Sigmoid colon (tissue), 7 donors: ENCODE measurements at places on chromosomes 16 and 17. TPM values are rescaled to one million over a fixed set of nuclear protein-coding genes. Genes with fewer than 3 reads are reported as not detected.
A peak's percentile ranks its signal among the peaks of the same experiment; 100 is the strongest.

The SCARF1 gene
- total RNA-seq = 5.4 TPM

GRCh38 chr17:81481073-81481799 is 31.4 kb downstream of the ACTG1 start:
- peak; percentile 82 for DNase-seq

The NPIPA1 gene
- total RNA-seq = 54.5 TPM

- no peak for DNase-seq
These were observed 13.2 kb downstream of the TMEM11 start for GRCh38 chr17:21200590-21201297.

GRCh38 chr17:6487251-6488007 is 43.2 kb downstream of the PIMREG start:
- peak; percentile 68 for DNase-seq

The SERPINF2 gene
- 7.2 TPM for total RNA-seq

The ZNF213 gene
- total RNA-seq = 10.5 TPM

- DNase-seq = no peak
These were observed 32.8 kb upstream of the ABCC3 start for GRCh38 chr17:50601823-50602375.

DNA sequence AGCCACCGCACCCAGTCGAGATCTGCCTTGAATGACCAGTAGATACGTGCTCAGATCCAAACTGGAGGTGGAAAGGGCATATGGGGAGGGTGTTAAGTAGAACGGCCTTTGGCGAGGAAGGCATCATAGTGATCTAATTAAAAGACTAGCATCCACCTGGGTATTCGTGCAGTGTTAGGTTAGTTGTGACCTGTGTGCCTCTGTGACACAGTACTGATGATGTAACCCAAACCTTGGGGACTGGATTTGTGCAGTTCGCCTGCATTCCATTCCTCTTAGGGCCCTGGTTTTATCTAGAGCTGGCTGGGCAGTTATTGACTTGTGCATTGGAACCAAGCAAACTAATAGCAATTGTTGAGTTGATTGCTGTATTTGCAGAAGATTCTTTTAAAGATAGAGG is 47.9 kb downstream of the SNX29 start:
- no peak for DNase-seq

GRCh38 chr17:31321966-31322365 is 544 bp upstream of the EVI2A start:
- DNase-seq = no peak

DNA sequence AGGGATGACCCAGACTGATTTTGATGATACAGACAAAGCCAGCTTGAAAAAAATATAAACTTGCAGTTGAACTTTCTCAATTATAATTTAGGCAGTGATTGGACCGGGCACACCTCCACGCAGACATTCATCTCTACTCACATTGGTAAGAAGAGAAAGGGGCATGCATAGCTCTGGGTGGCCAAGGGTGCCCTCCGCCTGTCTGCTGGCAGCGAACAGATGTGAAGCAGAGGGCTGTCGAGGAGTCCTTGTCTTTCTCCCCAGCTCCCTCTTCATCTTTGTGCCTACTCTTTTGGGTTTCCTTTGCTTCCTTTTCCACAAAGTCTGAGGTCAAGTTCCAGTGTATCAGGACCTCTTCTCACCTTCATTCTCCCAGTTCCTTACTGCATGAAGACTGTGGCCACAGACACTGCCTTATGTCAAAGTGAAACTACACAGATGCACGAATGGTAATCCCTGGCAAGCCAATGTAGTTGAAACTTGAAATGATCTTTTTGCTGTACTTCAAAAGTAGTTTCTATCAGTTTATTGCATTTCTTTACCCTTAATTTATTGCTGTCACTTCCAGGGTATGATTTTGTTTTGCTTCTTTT is 343.7 kb upstream of the SOX9 start:
- no peak for DNase-seq

DNA sequence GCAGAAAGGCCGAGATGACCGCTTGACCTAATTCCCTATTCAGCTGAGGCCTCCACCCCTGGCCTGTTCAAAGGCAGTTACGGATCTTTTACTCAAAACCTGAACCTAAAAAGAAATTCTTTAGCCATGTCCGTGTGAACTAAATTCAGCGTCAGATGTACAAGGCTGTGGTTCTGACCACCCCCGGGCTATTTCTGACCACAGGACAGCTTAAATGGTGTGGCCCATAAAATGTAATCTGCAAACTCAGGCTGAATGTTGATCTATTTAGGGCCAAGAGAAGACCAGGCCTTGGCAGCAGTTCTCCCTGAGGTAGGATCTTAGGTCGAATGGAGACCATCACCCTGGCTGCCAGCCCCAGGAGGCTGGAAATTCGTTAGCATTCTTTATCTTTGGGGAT is 485.5 kb downstream of the WWOX start:
- no peak for DNase-seq

The TRAPPC1 gene
- total RNA-seq = 44.9 TPM

- peak; percentile 10 for DNase-seq
These were observed 15.9 kb upstream of the USP10 start for GRCh38 chr16:84683691-84684591.

DNA sequence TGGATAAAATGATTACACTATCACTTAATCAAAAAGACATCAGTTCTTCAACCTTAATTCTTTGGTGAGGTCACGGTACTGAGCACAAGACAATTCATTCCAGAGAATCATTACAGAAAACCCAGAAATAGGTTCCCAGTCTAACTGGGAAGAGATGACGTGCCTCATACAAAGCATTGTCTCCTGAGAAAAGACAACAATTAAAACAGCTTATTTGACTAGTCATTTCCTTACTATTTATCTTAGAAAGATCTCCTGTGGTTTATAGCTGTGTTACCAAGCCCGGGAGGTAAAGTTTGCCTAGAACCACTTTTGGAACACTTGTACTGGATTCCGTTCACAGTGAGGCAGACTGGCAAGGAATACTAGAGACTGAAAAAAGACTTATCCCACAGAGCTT is 5.1 kb downstream of the PHF12 start:
- no peak for DNase-seq

The C16orf92 gene
- total RNA-seq = not detected

The MYH8 gene
- total RNA-seq = not detected

The ITGAD gene
- total RNA-seq = not detected

GRCh38 chr16:17002565-17002964 is 468.2 kb downstream of the XYLT1 start:
- no peak for DNase-seq

- DNase-seq = no peak
These were observed 186.0 kb upstream of the TNRC6C start for GRCh38 chr17:77772461-77772897.

DNA sequence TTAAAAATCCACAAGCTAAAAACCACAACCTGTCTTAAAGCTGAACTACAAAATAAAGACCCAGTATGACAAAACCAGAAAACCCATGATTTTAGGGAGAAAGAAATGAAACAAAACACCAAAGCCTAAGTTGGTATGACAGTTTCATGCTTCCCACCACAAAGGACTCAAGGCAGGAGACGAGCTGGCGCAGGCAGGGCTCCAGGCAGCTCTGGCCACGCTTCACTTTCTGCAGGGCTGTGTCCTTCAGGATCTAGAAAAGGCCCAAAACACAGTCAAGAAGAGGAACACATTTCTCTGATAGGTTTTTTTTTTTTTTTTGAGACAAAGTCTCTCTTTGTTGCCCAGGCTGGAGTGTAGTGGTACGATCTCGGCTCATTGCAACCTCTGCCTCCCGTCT is 75.3 kb downstream of the WDR59 start:
- DNase-seq = no peak

- DNase-seq = peak; percentile 27
These were observed 36.6 kb downstream of the TMEM11 start for GRCh38 chr17:21177401-21177800.

- peak; percentile 57 for DNase-seq
These were observed 48.7 kb downstream of the DNAH17 start for GRCh38 chr17:78528541-78528940.

The WNT3 gene
- 0.49 TPM for total RNA-seq

DNA sequence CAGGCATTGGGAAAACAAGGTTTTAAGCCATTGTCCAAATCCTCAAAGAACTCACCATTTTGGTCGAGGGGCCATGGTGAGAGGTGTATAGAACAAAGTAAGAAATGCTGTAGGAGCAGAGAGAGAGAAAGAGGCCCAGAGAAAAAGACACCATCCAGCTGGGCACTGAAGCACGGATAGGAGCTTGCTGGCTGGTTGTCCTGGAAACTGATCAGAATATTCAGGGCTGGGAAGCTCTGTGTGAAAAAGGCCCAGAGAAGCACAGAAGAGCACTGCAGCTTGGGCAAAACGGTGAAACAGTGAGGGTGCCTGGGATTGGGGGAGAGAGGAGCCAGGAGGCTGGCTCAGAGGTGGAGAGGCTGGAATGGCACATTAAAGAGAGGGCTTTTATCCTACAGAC is 16.5 kb downstream of the HS3ST3B1 start:
- DNase-seq = no peak

The CD300H gene
- not detected for total RNA-seq

- no peak for DNase-seq
These were observed 26.3 kb downstream of the CEP112 start for GRCh38 chr17:66165537-66166123.

- DNase-seq = no peak
These were observed 57.9 kb downstream of the HS3ST2 start for GRCh38 chr16:22871861-22872260.

DNA sequence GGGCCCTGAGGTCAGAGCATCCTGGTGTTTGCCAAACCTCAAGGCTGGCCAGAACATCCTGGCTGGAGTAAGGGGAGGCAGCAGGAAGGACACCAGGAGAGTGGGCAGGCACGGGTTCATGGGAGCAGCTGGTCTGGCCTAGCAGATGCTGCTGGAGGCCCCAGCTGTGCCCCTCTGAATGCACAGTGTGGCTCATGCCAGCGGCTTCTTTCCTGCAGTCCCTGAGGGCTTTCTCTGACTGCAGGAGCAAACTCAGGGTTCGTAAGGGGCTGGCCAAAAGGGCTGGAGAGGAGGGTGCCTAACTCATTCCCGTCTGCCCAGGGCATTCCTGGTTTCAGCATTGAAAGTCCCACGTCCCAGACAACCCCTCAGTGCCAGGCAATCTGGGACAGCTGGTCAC is 78.7 kb downstream of the ZDHHC7 start:
- no peak for DNase-seq

The KRTAP3-2 gene
- total RNA-seq = not detected

DNA sequence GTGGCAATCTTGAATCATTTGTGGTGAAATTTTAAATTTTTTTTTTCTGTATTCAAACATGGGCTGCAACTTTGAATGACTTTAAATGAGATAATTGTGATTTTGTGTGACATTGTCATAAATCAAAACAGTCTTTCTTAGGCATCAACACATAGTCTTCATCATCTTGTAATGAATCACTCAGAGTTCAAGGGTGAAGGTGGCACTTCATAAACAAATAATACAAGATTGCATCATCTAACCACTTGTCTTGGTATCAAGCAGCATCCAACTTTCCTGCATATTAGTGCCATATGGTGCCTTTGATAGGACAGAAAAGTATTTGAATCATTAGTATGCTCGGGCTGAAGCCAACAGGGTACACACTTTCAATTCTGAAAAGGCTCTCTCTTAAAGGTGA is 392.4 kb upstream of the GOT2 start:
- no peak for DNase-seq

The RGS9 gene
- 19.7 TPM for total RNA-seq

The TOP2A gene
- total RNA-seq = 0.33 TPM
